Germinal center (tissue), 1 donor: ENCODE measurements at places on chromosomes 12 and 14.

GRCh38 chr14:102492531-102492910, 17.1 kb downstream of the ANKRD9 start:
- DNase-seq = no peak

DNA sequence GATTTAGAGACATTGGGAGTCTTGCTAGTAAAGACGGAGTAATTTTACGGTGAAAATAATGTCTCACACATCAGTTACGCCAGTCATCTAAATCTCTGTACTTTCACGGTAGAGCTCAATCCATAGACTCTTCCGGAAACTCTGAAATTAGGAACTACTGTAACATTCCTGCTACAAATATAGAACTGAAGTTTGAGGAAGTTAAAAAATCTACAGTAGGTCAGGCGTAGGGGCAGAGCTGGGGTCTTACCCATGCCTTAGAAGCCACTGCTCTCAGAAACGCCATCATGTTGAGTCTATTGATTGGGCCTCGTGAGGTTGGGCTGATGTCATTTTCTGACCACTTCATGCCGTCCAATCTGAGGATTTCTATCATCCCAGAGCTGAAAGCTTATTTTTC, 1029.8 kb upstream of the TMEM132C start:
- no peak for DNase-seq

DNA sequence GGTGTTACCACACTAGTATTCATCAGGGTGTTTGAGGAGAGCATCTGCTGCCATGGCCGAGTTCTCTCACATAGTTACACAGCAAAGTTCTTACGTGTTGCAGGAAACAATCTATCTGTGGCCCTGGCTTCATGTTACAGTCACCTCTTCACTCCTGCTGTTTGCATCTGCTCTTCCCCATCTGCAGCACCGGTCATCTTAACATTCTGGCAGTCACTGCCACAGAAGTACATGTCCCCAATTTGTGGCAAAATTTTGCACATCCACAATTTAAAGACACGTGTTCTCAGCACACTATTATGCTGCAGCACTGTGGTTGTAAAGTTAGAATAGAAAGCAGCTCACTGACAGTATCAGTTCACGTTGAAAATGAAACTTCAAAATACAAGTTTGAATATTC, 23.2 kb downstream of the MAPK1IP1L start:
- DNase-seq = no peak

DNA sequence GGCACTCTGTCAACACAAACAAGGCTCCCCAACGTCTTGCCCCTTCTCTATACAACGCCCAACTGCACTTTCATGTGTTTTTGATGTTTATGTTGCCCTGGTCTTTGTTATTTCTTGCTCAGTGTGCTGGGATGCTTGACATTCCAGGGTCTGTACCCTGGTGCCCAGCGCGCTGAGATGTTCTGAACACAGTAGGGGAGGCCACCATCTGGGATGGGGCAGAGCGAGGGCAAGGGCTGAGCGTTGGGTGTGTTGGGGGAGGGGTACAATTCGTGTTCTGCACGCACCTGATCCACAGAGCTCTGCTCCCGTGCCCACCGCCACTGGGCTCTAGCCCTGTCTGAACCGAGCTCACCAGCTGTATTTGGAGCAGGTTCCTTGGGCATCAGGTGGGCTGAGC, 52.9 kb downstream of the ISCA2 start:
- DNase-seq = no peak

DNA sequence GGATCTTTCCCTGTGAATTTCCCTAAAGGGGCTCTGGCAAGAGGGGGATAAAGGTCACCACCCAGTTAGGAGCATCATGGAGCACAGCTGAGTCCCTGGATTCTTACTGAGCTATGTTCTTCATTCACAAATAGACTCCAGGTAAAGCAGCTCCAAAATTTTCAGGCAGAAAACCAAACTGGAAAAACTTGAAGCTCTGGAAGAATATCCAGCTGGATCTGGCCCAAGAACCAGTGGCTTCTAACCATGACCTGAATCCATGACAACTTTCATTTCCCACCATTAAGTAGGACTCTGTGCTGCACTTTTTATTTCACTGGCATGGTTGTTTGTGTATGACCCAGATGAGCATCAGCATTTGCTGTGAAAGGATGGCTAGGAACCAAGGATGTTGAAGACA, 180.4 kb upstream of the FKBP4 start:
- no peak for DNase-seq

DNA sequence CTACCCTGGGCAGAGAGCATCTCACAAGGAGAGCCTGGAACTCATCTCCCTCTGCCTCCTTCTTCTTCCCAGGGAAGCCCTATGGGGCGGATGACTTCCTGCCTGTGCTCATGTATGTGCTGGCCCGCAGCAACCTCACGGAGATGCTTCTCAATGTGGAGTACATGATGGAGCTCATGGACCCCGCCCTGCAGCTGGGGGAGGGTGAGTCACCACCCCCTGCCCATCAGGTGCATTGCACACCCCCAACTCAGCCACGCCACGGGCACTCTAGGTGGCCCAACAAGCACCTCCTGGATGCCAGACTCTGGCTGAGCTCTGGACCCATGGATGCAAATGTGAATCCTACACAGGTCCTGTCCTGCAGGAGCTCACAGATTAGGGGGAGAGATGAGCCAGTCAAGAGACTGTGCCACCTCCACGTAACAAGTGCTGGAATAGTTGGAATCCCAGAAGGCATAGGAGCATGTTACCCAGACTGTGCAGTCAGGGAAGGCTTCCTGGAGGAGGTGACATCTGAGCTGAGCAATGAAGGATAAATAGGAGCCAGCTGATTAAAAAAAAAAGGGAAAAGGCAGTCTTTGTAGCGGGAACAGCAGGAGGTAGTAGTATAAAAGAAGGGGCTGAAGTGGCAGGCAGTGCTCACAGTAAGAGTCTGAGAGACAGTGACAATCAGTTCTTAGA, 71.9 kb downstream of the LGMN start:
- DNase-seq = no peak

DNA sequence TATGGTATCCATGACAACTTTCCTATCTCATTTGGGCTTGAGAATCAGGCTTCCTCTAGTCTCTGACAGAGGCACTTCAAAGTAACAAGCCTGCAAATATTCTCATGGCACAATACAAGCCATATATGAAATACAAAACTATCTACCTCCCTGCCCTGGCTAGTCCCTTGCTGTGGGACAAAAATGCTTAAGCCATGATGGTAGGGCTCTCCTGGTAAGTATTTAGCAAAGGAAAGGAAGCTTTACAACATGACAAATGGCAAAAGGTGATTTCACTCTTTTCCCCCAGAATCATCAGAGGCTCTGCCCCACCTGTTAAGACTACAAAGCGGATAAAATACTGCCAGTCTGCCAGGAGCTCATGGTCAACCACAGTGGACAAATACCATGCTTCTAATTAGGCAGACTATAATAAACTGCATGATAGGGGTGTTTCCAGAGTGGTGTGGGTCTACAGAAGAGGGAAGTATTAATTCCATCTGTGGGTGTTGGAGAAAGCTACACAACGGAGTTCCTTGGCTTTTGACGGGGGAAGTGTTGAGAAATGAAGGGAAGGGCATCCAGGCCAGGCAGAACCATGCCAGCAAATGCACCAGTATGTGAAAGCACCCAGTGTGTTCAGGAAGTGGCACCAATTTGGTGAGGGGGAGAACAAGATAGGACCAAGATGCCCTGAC, 92.9 kb downstream of the SPTSSA start:
- DNase-seq = no peak

DNA sequence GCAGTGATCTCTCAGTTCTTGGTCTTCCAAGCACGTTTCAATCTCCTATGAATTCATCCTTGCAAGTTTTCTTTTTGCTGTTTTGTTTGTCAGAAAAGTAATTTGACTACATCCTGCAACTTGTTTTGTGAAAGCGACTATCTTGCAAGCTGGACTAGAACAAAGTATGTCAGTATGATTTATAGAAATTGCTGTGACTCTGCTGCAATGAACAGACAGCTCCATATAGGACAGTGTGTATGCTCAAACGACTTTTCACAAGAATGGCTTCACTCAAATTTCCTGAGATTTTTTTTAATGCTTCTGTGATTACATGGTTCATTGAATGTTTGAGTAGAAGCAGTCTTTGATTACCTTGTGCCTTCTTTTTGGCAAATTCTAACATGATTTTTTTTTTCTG, 123.5 kb upstream of the TRHDE start:
- no peak for DNase-seq

GRCh38 chr14:42469637-42470426, 863.2 kb downstream of the LRFN5 start:
- no peak for DNase-seq

DNA sequence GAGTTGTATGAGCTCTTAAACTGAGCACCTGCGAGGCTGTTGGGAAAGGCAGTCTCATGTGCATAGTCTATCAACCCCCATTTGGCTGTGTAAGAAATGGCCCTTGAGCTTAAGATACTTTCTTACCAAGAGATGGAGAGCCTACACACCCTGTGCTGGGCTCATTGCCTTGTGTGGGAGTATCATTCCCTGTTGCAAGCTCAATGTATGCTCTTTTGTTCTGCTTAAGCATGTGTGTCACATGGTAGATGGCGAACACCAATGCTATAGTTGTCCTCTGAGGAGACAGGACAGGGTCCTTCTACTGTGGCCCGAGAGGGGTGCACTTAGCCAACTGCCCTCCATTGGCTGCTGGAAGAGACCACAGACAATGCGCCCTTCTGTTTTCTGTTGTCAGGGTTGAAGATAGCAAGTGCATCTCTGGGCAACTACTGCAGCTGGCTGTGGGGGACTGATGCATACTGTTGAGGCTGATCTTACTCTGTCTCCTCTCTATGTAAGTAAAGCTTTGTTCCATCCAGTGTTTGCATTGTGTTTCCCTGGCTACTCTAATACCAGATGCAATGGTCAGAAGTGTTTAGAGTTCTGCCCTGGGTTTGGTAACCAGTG, 79.5 kb downstream of the PTPRB start:
- DNase-seq = no peak
